ENCODE measurements at places on chromosomes 11 and 22.

- no peak for DNase-seq
Measured at GRCh38 chr11:78022397-78023396, at the start of gene KCTD14. KCTD14 (minus strand) TSS chr11:78023276; CDS start chr11:78023249, 27 bp downstream.

DNA sequence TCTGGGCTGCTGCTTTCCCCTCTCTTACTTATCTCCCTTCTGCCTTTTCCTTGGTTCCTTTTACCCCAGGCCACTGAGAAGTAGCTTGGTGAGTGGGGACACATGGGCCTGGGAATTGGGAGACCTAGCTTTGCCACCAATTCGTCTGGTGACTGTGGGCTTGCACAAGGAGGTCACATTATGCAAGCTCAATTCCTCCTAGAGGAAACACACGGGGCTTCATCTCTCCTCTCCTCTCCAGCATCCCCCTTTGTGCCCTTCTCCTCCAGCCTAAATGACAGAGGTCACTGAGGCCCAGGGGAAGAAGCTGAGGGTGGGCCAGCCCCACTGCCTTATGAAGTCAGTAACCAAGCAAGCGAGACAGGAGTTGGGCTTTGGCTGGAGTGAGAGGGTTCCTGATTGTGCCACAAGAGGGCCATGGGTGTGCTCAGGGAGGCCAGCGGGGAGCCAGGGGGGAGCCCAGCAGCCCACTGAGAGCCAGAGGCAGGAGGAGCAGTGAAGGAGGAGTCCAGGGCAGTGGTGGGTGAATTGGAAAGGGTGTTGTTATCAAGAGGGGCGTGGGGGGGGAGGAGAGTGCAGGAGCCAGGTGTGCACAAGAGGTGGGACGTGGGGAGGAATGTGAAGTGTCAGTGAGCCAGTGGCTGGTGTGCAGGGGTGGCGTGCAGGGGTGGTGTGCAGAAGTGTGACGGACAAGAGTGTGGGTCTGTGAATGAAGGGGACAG is 2.0 kb downstream of the CLCF1 start:
- no peak for DNase-seq

DNA sequence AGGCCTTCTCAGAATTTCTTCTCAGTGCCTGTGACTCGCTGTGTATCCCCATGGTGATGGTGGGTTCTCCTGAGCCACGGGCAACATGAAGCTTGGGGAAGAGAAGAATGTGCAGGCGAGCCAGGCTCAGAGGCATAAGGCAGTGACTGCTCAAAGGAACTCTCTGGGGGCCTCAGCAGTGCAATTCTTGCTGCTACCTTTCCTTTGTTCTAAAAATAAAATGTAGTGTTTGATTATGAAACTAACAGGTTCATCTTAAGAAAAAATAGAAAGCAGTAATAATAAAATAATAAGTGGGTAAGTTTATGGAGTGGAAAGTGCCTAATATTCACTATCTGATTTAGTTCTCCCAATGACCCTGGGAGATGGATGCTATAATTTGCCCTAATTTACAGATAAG is 46.7 kb downstream of the MEI1 start:
- DNase-seq = no peak

- DNase-seq = no peak
Measured at GRCh38 chr11:123291201-123291869, 96.3 kb upstream of the CLMP start.

DNA sequence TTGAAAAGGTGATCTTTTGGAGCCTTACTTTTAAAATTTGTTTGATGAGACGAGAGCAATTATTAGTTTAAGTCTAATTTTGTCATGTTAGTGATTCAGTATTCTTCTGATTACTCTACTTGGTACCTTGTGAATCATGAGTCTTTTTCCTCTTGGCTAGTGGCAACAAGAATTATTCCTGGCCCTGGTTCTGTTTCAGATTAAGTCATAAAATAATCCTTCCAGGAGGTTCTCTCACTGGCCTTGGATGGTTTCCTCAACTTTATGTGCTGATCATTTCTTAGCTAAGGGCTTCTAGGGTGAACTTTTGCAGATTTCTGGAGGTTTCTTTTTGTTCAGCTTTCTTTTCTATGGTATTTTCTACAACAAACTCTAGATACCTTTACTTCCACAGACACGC is 741.8 kb upstream of the LUZP2 start:
- DNase-seq = no peak

GRCh38 chr11:131977231-131977630 is 606.8 kb downstream of the NTM start:
- DNase-seq = no peak

GRCh38 chr22:48710410-48710809 is 1117.3 kb downstream of the BRD1 start:
- DNase-seq = no peak

DNA sequence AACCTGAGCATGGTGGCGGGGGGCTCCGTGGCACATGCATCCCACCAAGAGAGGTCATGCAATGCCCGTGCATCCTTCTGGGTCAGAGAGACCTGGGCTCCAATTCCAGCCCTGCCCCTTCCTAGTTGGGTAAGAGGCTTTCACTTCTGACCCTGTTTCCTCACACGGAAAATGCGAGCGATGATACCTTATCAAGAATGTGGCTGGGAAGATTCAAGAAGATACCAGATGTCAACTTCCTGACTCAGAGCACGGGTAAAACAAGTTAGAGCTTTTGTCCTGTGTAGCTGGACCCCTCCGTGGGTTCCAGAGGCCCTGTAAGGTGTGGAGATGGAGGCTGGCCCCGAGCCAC is 8.7 kb upstream of the DGKZ start:
- no peak for DNase-seq

- no peak for DNase-seq
Measured at GRCh38 chr22:26479043-26479791, 4.4 kb downstream of the HPS4 start.

DNA sequence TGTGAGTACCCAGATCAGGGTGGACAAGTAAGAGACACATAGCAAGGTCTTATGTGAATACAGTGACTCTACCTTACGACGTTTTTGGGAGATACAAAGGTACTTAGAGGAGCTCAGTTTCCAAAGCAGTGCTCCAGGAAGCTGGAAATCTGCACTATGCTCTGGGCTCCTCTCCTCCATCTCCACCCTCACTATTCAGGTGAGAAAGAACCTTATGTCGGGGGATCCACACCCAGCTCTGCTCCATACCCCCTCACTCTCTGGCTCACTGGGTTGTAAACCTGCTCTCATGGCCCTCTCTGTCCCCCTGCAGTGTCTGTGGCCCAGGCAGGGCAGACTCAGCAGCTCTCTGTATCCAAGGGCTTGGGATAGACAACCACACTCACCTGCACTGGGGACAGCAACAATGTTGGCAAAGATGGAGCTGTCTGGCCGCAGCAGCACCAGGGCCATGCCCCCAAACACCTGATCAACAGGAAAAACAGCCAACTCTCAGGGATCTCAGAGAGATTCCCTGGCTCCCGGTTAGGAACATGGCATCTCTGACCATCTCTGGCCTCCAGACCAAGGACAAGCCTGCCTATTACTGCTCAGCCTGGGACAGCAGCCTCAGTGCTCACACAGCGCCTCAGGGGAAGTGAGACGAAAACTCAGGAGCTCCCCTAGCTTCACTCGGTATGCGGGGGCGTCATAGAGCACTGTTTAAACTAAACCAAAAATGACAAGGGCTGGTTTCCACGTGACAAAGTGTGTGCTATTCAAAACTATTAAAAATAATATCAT is 60.9 kb upstream of the TOP3B start:
- no peak for DNase-seq

DNA sequence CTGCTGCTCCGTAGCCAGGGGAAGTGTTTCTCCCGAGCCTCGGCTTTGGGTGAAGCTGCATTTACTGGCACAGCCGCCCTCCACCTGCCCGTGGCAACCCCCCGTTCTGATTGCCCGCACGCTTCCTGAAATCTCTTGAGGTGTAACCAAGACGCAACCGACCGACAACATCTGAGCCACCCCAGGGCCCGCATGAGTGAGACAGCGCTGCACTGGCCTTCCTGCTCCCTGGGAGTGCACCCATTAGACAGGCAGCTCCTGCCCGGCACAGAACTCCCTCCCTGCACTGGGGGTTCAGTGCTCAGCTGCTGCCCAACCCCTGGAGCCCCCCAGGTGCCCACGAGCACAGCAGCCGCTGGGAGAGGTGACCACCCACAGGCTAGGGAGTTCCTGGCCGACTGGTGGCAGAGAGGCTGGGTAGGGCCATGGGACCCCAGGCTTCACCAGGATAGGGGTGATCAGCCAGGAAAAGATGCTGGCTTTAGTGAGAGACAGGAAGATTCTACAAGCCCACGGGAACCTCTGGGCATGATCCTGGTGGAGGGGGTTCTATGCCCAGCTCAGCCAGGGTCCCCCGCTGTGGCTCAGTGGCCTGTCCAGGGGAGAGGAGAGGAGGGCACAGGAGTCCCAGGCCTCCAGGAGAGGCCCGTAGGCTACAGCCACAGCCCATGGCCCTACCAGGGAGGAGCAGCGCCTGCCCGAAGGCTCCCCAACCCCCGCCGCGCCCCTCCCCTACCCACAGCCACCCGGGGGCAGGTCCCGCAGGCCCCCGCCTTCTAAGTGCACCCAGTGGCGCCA is 14.6 kb downstream of the PLXNB2 start:
- DNase-seq = no peak

- DNase-seq = no peak
Measured at GRCh38 chr11:61325649-61326414, 7.1 kb downstream of the DDB1 start.

- DNase-seq = no peak
Measured at GRCh38 chr11:109033627-109034338, 368.9 kb downstream of the DDX10 start.

GRCh38 chr11:94728966-94729751 is 39.0 kb upstream of the AMOTL1 start:
- DNase-seq = no peak

- no peak for DNase-seq
Measured at GRCh38 chr11:20529757-20530156, 69.7 kb upstream of the SLC6A5 start.

- no peak for DNase-seq
Measured at GRCh38 chr11:73622926-73623593, 23.3 kb upstream of the PLEKHB1 start.

GRCh38 chr11:72745511-72745910 is 6.7 kb downstream of the ARAP1 start:
- DNase-seq = no peak

DNA sequence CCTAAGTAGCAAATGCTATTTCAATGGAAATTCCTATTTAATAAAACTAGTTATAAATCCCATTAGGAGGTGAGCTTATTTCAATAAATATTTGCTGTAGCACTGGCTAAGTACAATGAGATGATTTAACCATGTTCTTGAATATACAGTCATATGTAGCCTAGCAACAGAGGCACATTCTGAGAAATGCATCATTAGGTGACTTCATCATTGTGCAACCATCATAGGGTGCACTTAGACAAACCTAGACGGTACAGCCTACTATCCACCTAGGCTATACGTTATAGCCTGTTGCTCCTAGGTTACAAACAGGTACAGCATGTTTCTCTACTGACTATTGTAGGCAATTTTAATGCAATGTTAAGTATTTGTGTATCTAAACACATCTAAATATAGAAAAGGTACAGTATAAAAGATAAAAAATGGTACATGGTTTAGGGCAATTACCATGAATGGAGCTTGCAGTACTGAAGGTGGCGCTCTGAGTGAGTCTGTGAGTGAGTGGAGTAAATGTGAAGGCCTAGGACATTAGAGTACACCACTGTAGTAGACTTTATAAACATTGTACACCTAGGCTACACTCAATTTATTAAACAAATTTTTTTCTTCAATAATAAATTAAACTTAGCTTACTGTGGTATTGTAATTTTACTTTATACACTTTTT is 350.1 kb downstream of the CASP12 start:
- DNase-seq = no peak

DNA sequence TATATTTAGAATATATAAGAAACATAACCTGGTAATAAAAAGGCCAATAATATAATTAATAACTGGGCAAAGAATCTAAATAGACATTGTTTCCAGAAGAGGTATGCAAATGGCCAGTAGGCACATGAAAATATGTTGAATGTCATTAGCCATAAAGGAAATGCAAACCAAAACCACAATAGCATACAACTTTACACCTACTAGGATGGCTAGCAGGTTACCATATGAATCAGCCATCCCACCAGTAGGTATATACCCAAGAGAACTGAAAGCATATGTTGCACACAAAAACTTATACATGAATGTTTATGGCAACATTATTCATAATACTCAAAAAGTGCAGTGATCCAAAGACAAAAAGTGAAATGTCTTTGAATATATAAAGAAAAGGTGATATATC is 2.7 kb upstream of the OR2D2 start:
- DNase-seq = no peak
